Stimulated activated CD8-positive, alpha-beta memory T cell treated with anti-CD3 and anti-CD28 coated beads, Interleukin-7, amount 100 ng/mL, for 1 hour (primary cell): ENCODE measurements at places on chromosomes 12 and 14.

- DNase-seq, result no peak
These were observed 269.3 kb downstream of the DAD1 start for GRCh38 chr14:22319526-22320361.

DNA sequence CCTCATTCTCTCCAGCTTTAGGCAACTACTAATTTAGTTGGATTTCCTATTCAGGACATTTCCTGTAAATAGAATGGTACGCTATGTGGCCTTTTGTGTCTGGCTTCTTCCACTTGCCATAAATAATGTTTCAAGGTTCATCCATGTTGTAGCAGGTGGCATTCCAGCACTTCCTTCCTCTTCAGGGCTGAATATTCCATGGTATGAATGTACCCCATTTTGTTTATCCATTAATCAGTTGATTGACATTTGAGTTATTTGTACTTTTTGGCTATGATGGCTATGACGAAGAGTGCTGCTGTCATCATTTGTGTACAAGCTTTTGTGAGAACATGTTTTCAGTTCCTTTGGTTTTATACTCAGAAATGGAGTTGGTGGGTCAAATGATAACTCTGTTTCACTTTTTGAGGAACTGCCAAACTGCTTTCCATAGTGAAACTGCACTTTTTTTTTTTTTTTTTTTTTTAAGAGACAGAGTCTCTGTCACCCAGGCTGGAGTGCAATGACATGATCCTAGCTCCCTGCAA lies 6.5 kb upstream of the CDK2AP1 start:
- no peak for DNase-seq

DNA sequence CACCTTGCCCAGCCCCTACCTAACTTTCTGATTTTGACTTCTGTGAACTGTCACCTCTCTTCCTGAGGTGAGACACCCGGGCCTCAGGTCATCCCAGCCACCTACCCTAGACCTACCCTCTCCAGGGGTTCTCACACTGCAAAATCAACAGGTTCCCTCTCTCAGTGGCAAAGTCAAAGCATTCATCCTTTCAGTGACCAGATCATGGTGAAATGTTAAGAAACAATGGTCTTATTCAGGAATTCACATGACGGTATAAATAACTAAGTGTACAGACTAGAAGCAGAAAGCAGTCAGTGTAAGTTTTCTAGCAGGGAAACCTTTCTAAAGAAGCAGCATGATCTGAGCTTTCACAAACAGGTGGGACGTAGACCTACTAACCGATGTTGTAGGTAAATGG lies 133.4 kb downstream of the TMTC1 start:
- no peak for DNase-seq

DNA sequence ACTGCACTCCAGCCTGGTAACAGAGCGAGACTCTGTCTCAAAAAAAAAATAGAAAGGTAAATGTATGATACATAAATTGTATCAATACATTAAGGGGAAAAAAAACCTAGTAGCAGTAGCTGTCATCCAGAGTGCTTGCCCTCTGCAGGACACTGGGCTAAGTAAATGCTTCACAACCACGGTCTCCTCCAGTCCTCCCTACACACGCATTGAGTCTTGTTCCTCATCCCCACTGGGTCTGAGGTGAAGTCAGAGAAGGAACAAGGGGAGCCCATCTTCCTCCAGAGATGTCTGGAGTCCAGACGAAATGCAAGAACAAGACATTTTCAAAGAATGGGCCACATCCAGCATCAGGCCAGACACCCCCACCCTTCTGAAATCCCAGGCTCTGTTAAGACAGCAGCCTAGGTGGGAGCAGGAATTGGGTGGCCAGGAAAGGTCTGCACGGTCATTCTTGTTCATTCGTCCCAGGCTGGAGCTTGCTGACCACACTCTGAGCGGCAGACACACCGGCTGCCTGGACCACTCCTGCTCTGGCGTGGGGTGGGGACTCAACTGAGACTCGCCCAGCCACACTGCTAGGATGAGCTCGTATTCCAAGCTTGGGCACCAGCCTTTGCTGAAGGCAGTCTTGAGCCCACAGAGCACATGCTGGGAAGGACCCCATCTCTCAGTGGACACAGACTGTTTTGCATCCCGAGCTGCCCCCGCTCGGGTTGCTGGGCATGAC lies 45.5 kb downstream of the CHGA start:
- no peak for DNase-seq

DNA sequence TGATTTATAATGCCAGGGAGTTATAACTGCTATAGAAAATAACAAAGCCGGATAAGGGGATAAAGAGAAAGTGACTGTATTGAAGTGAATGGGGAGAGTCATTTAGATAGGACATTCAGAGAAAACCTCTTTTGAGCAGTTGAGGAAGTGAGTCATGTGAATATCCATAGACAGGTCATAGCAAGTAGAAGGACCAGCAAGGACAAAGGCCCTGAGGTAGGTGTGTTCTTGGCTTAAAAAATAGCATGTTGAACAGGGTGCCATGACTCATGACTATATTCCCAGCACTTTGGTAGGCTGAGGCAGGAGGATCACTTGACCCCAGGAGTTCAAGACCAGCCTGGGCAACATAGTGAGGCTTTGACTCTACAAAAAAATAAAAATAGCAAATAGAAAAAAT lies 51.5 kb upstream of the RAP1B start:
- no peak for DNase-seq

- DNase-seq, result no peak
These were observed 12.2 kb upstream of the LRRK2 start for GRCh38 chr12:40212566-40212965.

DNA sequence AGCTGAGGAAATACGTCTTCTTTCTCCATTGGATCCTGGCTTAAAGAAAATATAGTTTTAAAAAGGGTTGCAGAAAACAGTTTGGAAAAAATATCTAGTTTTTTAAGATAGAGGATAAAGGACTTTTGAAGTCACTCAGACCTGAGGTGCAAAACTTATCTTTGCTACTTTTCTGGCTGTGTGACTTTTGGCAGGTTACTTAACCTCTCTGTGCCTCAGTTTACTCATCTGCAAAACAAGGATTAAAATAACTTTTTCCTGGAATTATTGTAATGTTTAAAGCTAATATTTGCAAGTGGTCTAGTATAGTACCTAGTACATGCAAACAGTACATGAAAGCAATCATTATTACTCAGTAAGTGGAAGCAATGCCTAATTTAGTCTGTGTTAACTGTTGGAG lies 176.8 kb downstream of the TBX5 start:
- DNase-seq, result no peak

GRCh38 chr12:42360747-42361403 lies 34.9 kb downstream of the PPHLN1 start:
- DNase-seq, result no peak

DNA sequence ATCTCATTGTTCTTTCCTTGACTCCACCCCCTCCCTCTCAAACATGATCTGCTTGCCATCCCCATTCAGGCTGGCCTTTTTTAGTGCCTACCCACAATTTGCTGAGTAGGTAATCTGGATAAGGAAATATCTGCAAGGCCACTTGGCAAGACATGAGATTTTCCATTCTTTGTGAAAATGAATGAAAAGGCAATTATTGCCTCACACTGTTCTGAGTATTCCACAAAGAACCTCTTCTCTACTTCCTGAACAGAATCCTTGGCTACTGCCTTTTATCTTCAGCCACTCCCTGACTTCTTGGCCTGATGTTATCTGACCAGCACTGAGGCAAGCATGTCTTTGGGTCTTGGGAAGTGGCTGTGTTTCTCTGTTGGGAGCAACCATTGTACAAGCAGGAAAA lies 263.2 kb upstream of the ATP2B1 start:
- DNase-seq, result no peak
